ENCODE measurements at places on chromosomes 12 and 14. TPM values are rescaled to one million over a fixed set of nuclear protein-coding genes. Genes with fewer than 3 reads are reported as not detected.

GRCh38 chr12:91523831-91524230 lies 341.2 kb upstream of the DCN start:
- no peak overlapping the region for H3K4me3 ChIP-seq
- H3K27ac ChIP-seq = no peak overlapping the region
- no peaks in the 10 kb centered on the region for H3K36me3 ChIP-seq
- DNase-seq = no peak

Gene CCDC197
- total RNA-seq = not detected

DNA sequence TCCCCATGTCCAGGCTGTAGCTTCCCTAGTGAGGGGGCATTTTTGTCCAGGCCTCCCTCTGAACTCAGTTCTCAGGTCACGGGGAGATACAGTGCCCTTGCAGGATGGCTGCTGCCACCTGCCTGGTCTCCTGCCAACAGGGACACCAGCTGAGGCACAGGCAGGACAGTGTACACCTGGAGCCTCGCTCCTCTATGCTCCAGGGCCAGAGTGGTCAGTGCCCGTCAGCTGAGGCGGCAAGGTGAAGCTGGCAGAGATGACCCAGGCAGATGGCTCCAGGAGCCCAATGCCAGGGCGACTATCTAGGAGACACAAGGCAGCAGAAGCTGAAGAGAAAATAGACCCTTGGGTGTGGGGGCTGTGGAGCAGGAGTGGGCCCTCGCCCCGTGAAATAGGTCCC lies 12.6 kb downstream of the TUBA1C start:
- DNase-seq = no peak
- H3K27me3 ChIP-seq = no peaks in the 10 kb centered on the region
- peaks cover 11% of the 10 kb centered on the region for H3K36me3 ChIP-seq
- no peak overlapping the region for H3K27ac ChIP-seq

DNA sequence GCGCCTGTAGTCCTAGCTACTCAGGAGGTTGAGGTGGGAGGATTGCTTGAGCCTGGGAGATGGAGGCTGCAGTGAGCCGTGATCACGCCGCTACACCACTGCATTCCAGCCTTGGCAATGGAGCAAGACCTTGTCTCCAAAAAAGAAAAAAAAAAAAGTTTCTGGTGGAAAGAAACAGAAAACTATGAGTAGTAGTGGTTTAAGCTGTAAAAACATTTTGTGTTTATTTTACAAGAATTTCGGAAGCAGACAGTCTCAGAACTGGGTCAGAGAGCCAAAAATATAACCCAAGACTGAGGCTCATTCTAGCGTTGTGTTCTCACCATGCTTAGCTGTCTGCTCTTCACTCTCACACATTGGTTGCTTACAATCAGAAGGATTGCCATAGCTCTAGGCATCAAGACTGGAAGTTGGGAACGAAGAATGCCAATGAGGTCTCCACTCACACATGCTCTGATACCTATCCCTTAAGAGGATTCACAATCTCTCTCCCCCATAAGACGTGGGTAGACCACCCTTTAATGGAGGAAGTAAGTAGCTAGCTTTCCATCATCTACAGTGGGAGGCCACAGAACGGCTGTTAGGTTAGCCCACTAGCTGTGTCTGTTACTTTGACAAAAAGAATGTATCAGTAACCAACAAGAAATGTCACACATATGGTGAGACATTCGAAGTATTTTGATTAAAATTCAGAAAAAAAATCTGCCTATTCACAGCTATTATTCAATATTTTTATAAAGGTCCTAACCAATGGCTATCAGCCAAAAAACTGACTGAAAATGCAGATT lies 117.6 kb upstream of the RASSF8 start:
- no peaks in the 10 kb centered on the region for H3K27me3 ChIP-seq
- no peak overlapping the region for H3K27ac ChIP-seq
- no peak overlapping the region for H3K4me3 ChIP-seq
- no peak for DNase-seq

Gene FGF6
- total RNA-seq = not detected

GRCh38 chr14:105168496-105168978 lies at the start of gene JAG2:
JAG2 (minus strand) TSS chr14:105168776; CDS start chr14:105168420, 356 bp downstream.
- H3K4me3 ChIP-seq = peak within 1 kb of the TSS; percentile 72
- DNase-seq = peak; percentile 61
- no peak within 1 kb of the TSS for H3K27ac ChIP-seq
- H3K36me3 ChIP-seq = no peaks in the 10 kb centered on the region

GRCh38 chr14:102279688-102280348 lies 25.1 kb downstream of the MOK start:
- peak overlapping the region; percentile 11 for H3K4me3 ChIP-seq
- H3K36me3 ChIP-seq = peaks cover 45% of the 10 kb centered on the region
- H3K27me3 ChIP-seq = no peaks in the 10 kb centered on the region
- H3K4me1 ChIP-seq = peaks cover 74% of the 10 kb centered on the region

- H3K36me3 ChIP-seq = no peaks in the 10 kb centered on the region
- no peaks in the 10 kb centered on the region for H3K27me3 ChIP-seq
- no peak for DNase-seq
- no peak overlapping the region for H3K4me3 ChIP-seq
- H3K27ac ChIP-seq = no peak overlapping the region
Measured at GRCh38 chr12:50181691-50182090, 14.5 kb upstream of the CERS5 start.

GRCh38 chr12:79546466-79547043 lies 144.2 kb downstream of the PAWR start:
- no peaks in the 10 kb centered on the region for H3K27me3 ChIP-seq
- H3K27ac ChIP-seq = peak overlapping the region; percentile 97
- H3K4me3 ChIP-seq = peak overlapping the region; percentile 33
- H3K4me1 ChIP-seq = peaks cover 47% of the 10 kb centered on the region

- peak overlapping the region; percentile 13 for H3K27ac ChIP-seq
- H3K4me1 ChIP-seq = peaks cover 4% of the 10 kb centered on the region
- no peaks in the 10 kb centered on the region for H3K27me3 ChIP-seq
- DNase-seq = peak; percentile 91
Measured at GRCh38 chr12:119780786-119781434, 96.2 kb downstream of the CIT start.

Gene CABP1
- not detected for total RNA-seq

Gene KLHL33
- total RNA-seq = 0.17 TPM

DNA sequence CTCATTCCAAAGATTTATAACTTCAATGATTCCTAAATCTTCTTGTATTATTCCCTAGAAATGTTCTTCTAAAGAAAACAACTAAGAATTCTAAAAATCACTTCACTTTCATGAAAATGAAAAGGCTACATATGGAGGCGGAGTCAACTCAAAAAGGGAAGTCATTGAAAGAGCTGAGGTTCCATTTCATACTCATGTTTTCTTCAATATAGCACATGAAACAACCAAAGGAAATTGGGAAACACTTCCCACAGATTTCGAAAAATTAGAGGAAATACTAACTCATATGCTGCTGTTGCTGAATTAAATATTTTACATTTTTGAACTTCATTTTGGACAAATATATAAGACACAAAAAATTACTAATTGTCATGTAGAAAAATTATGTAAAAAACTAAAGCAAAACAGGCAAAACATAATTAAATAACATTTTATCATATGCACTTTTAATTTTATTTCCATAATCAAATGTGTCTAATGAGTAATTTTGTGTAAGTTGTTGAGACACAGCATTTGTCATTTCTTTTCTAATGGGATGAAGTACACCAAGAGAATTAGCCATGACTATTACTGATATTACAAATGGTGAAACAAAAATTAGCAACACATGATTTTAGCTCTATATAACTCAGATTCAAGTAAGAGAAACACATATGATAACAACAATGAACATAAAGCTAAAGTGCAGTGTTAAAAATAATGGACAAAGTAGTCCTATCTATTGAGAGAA lies at the start of gene CD163:
Gene CD163 (minus strand): TSS at position 92 of the 730 bp plus-strand sequence. CDS start 87 bp downstream, at position 5.
- H3K27ac ChIP-seq = no peak within 1 kb of the TSS
- no peak within 1 kb of the TSS for H3K4me3 ChIP-seq
- H3K27me3 ChIP-seq = peaks cover 4% of the 10 kb centered on the region

DNA sequence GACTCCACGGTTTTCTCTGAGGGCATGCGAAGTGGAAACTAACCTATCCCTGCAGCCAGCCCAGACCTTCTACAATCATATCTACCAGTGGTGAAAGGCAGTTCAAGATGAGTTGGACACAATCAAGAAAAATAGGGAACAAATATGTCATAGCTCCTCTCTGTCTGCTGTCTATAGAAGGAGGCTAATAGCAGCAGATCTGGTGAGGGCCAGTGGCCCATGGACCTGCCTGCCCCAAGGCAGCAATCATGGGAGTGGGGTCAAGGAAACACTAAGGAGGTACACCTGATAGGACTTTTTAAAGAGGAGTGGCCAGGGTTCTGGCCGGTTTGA lies 149.5 kb downstream of the PRKCH start:
- no peaks in the 10 kb centered on the region for H3K36me3 ChIP-seq
- H3K27me3 ChIP-seq = no peaks in the 10 kb centered on the region
- peaks cover 58% of the 10 kb centered on the region for H3K4me1 ChIP-seq
- no peak overlapping the region for H3K4me3 ChIP-seq
- peak overlapping the region; percentile 93 for H3K27ac ChIP-seq

DNA sequence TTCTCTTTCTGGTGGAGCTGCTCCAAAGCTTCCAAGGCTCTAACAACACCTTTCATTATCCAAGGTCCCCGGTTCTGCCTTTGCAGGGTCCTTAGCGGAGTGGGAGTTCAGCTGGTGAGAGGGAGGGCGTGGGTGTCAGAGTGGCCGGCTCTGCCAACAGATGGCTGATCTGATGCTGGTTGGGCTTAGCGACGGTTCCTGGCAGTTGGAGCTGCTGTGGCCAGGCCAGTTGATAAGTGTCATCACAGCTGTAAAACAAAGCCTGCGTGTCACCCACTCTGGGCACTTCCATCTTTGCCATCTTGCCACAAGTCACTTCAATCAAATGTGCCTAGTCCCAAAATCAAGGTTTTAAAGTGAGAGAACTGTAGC lies 36.3 kb downstream of the RIN3 start:
- H3K27me3 ChIP-seq = no peaks in the 10 kb centered on the region
- H3K27ac ChIP-seq = no peak overlapping the region
- no peak for DNase-seq
- peaks cover 9% of the 10 kb centered on the region for H3K4me1 ChIP-seq
- H3K36me3 ChIP-seq = no peaks in the 10 kb centered on the region

Gene VAMP1
- total RNA-seq = 9.3 TPM

DNA sequence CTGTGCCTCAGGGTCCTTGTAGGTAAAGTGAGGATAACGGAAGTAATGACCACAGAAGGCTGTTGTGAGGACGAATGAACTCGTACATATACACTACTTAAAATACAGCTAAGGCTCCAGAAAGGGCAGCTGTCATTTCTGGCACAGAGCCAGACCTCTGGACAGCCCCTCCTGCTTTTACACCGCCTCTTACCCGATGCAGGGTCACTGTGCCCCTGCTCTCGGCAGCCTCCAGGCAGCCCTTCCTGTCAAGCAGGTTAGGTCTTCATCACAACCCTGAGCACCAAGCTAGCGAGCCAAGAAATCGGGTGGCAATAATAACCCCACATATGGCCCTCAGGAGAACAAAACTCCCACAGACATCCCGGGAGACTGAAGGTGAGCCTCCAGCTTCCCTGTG lies 8.5 kb downstream of the TMEM229B start:
- H3K4me3 ChIP-seq = no peak overlapping the region
- DNase-seq = no peak
- H3K27me3 ChIP-seq = no peaks in the 10 kb centered on the region
- no peak overlapping the region for H3K27ac ChIP-seq

- no peaks in the 10 kb centered on the region for H3K27me3 ChIP-seq
- H3K27ac ChIP-seq = peak overlapping the region; percentile 65
- H3K4me3 ChIP-seq = no peak overlapping the region
- H3K4me1 ChIP-seq = peaks cover 33% of the 10 kb centered on the region
- H3K36me3 ChIP-seq = no peaks in the 10 kb centered on the region
Measured at GRCh38 chr12:75784591-75784990, 247.0 kb downstream of the PHLDA1 start.

- H3K27me3 ChIP-seq = no peaks in the 10 kb centered on the region
- H3K27ac ChIP-seq = no peak overlapping the region
- H3K4me1 ChIP-seq = no peaks in the 10 kb centered on the region
- H3K36me3 ChIP-seq = no peaks in the 10 kb centered on the region
Measured at GRCh38 chr12:25728056-25728595, 175.0 kb upstream of the LMNTD1 start.

GRCh38 chr12:54016478-54016964 lies 7.7 kb downstream of the HOXC8 start:
- H3K4me1 ChIP-seq = peaks cover 31% of the 10 kb centered on the region
- peak overlapping the region; percentile 96 for H3K4me3 ChIP-seq
- no peaks in the 10 kb centered on the region for H3K36me3 ChIP-seq
- DNase-seq = peak; percentile 89
- H3K27ac ChIP-seq = peak overlapping the region; percentile 68
- no peaks in the 10 kb centered on the region for H3K27me3 ChIP-seq

DNA sequence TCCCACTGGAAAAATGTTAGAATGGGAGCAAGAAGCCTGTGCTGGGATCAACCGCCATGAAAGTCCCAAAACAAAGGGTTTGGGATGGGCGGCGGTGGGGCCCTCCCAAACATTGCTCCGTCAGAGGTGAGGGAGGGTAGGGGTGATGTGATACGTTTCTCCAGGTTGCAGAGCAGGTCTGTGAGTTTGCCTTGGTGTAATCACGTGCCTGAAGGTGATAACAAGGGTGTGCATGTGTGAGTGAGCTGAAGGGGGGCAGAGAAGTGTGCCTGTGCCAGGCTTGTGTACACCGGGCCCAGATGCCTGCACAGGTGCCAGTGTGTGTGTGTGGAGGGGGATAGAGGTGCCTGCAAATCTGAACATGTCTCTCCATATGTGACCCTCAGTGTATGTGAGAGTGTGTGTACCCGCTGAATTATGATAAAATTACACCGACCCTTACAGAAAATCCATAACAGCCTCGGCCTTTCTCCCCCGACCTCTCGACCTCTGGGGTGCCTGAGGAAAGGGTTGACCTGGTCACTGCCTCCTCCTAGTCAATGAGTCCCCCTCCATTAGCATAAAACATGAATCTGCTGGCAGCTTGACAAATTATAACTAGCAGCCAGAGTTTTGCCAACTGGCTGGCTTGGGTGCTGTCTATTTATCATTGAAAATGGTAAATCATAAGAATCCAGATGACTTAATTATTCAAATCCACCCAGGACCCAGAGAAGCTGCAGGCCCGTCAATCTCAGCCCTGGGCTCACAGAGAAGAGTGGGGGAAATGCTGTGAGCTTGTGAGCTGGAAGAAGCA lies 55.6 kb downstream of the SMUG1 start:
- no peaks in the 10 kb centered on the region for H3K27me3 ChIP-seq
- H3K36me3 ChIP-seq = no peaks in the 10 kb centered on the region
- H3K27ac ChIP-seq = no peak overlapping the region
- no peak for DNase-seq

- no peaks in the 10 kb centered on the region for H3K36me3 ChIP-seq
- H3K4me1 ChIP-seq = peaks cover 13% of the 10 kb centered on the region
- DNase-seq = no peak
- no peaks in the 10 kb centered on the region for H3K27me3 ChIP-seq
- no peak overlapping the region for H3K27ac ChIP-seq
Measured at GRCh38 chr14:65187421-65188049, 85.2 kb upstream of the MAX start.

DNA sequence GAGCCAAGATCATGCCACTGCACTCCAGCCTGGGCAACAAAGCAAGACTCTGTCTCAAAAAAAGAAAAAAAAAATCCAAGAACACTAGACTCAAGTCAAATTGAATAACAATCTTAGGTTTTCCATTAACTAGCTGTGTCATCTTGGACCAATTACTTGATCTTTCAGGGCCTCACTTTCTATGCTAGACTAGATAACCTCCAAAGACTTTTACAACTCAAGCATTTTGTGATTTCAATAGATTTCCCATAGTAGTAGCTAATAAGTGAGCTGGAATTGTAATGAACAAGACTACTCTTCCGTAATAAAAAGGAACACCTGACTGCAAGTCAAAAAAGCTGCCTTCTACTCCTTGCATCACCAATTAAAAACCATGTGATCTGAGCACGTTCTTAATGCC lies 127.0 kb upstream of the SSTR1 start:
- H3K4me1 ChIP-seq = no peaks in the 10 kb centered on the region
- H3K4me3 ChIP-seq = no peak overlapping the region
- no peak for DNase-seq
- H3K36me3 ChIP-seq = no peaks in the 10 kb centered on the region
- H3K27ac ChIP-seq = no peak overlapping the region
- H3K27me3 ChIP-seq = no peaks in the 10 kb centered on the region

Data from PC-3 (cell line).